ENCODE measurements at places on chromosomes 5 and 9.

GRCh38 chr5:176954050-176954449 is 52.5 kb downstream of the UIMC1 start:
- no peak for DNase-seq

DNA sequence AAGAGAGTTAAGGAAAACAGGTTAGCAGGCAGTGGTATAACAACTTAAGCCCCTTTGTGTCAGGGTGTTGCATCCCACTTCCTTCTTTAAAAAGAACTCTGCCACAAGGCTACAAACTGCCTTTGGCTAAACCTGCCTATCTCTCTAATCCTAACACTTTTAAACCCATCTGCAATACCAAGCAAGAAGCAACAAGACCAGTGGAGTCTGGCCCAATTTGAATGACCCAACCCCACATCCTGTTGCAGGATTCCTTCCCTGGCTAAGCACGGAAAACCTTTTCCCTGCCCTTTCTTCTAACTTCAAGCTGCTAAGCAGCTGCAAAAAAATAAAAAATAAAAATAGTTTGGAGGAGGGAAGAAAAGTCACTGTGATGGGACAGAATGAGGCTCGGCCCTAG is 27.1 kb downstream of the ABCA1 start:
- DNase-seq = peak; percentile 50

DNA sequence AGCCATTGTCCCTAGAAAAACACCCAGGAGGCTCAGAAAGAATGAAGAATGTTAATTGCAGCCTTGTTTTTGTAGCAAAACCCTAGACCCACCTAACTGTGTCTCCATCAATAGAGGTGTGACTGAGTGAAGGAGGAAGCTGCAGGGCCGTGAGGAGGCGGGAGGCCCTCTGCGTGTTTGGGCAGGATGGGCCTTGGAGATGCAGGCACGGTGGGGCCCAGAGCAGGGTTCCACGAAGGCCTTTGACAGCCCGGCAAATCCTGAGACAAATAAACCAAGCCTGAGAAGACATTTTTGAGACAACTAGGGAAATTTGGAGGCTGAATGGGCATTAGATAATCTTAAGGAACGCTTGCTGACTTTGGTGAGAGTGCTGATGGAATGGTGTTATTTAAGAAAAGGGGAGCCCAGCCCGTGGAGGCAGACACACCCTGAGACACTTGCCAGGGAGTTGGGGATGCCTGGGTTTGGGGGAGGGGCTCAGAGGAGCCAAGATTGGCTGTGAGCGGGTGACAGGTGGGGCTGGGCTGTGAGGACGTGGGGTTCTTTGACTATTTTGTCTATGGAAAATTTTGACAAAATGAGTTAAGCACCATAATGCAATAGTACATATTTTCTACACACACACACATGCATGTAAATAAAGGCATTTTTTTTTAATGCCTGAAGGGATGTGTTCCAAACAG is 48.8 kb downstream of the BARX1 start:
- DNase-seq = no peak

DNA sequence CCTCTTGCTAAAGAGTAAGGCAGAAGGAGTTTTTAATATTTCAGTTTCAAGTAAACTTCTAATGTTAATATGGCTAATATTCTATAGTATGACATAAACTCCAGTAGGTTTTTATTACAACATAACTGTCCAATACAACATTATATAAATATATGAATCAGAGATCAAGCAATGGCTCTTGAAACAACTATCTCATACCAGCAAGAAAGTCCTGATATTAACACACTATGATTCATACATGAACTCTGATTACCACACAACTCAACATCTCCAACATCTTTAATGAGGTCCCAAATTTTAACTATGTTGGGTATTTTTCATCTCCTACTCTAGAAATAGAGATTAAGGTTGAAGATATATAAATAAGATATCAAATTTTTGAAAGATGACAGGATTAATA is 878.3 kb downstream of the TLE1 start:
- peak; percentile 48 for DNase-seq

DNA sequence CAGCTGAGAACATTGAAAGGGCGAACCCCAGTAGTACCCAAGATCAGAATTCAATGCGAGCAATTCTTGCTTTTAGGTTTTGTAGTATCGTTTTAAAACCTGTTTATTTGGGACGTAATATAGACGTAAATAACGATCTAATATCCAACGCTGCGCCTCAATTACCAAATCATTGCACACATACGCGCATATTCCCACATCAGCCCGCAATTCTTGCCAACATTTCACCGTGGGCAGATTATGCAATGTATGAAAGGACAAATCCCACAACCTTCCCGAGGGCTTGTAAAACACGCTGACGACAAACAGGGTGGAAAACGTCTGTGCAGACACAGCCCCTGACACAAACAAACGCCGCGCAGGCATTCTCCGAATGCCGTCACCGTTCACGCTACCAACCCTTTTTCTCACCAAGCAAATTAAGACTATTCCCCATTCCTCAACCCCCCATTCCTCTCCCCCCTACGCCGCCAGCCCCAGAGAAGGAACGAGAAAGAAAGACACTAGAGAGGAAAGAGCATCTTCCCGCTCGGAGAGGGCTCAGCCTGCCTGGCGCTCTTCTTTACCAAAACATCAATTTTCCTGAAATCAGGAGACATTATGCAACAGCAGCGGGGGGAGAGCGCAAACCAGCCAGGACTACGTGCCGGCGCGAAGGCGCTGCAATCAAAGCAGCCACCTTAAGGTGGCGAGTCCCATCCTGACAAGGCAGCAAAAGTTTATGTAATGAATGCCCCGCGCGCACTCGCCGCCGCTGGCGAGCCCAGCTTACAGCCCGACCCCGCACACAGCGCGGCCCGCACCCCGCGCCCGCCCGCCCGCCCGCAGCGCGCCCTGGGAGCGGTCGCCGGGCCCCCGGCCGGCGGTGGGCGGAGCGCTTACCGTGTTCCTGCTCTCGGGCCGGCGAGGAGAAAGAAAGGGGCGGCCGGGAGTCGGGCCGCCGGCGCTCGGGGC is 597 bp downstream of the NFIL3 start:
- peak; percentile 78 for DNase-seq

- DNase-seq = peak; percentile 24
Observed at GRCh38 chr5:173498286-173498685, 118.2 kb downstream of the BOD1 start.

DNA sequence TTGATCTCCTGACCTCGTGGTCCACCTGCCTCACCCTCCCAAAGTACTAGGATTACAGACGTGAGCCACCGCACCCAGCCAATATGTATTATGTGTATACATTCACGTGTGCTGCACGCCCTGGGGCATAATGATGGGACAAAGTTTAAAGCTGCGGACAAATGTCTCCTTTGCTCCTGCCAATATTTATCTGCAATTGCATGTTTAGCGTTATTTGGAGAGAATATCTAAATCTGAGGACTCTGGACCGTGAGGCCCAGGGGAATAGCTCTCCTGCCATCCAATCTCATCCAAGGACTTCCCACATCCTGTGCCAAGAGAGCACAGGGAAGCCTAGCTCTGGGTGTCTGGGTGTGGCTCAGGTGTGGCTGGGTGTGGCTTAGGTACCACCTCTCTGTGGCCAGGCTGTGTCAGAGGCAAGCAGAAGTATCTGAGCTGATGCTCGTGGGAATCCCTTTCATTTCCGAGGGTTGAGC is 6.9 kb upstream of the BOD1 start:
- peak; percentile 62 for DNase-seq

- DNase-seq = no peak
Observed at GRCh38 chr5:83549076-83549475, 77.5 kb downstream of the VCAN start.

GRCh38 chr5:31229266-31229665 is 35.8 kb downstream of the CDH6 start:
- no peak for DNase-seq

- DNase-seq = no peak
Observed at GRCh38 chr9:110707419-110707818, 38.8 kb downstream of the MUSK start.

DNA sequence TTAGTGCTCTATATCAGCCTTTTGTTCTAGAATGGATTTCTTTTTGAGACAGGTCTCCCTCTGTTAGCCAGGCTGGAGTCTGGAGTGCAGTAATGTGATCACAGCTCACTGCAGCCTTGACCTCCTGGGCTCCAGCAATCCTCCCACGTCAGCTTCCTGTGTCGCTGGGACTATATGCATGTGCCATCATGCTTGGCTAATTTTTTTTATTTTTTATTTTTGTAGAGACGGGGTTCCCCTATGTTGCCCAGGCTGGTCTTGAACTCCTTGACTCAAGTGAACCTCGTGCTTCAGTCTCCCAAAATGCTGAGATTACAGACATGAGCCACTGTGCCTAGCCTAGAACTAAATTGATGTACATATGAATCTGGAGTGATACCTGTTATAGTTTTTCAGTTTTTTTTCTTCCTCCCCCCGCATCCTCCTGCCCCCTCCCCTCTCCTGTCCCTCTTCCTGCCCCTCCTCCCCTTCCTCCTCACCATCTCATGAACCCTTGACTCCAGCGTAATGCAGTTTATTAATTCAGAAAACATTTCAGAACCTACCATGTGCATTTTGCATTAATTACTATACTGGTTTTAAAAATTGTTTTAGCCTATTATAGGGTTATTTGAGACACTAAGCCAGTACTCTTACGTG is 37.4 kb upstream of the TNFAIP8 start:
- DNase-seq = peak; percentile 52

DNA sequence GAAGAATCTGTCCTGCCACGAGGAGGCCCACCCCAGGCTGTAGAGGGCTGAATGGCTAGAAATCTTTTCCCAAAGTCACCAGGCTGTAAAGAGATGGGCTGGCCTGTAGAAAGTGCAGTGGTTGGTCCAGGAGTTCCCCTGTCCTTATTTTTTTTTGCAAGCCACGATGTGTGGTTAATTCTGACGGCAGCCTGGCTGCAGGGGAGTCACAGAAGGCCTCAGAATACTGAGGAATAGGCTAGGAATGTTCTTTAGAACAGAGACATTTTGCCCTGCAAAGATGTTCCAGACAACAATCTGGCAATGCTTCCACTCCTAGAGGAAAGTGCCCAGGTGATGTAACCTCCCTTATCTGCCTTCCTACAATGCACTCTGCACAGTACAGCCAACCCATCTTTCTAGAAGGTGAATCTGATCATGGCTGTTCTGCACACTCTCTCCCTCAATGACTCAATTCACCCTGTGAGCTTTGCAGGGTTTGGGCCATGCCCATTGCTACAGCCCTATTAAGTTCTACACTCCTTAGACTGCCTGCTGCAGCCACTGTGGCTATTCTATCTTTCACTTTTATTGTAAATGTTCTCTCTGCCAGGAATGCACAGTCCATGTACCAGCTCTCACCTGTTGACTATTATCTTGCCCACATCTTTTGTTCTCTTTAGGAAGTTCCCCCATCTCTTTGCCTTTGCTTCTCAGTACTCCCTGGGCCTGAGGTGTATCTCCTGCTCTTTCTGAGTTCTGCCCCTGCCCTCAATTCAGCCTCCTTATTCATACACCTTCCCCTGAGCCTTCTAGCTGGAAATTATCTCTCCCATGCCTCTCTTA is 377.8 kb upstream of the CLINT1 start:
- no peak for DNase-seq

GRCh38 chr9:124618476-124618875 is 111.3 kb upstream of the NR5A1 start:
- DNase-seq = no peak

- DNase-seq = peak; percentile 69
Observed at GRCh38 chr5:11946317-11946716, 42.1 kb upstream of the CTNND2 start.

DNA sequence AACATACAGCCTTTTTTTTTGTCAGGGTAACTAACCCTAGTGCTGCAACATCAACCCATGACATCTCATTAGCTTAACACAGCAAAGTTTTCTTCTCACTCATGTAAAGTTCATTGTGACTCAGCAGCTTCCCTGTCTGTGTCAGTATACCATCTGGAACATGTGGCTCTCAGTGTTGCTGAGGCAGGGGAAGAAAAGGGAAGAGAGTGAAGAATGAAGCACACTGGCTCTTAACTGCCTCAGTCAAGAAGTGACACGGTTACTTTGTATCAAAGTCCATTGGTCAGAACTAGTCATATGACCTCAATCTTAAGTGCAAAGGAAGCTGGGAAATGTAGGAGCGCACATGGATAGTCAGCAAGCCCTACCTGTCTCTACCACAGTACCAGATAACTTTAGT is 185.0 kb upstream of the ELL2 start:
- peak; percentile 93 for DNase-seq

GRCh38 chr9:107888773-107889227 is 399.2 kb upstream of the KLF4 start:
- DNase-seq = no peak

- DNase-seq = no peak
Observed at GRCh38 chr9:88006511-88007290, 32.4 kb upstream of the CDK20 start.

Measured in epithelial cell of esophagus (primary cell).